ENCODE measurements at places on chromosomes 1 and 21.

DNA sequence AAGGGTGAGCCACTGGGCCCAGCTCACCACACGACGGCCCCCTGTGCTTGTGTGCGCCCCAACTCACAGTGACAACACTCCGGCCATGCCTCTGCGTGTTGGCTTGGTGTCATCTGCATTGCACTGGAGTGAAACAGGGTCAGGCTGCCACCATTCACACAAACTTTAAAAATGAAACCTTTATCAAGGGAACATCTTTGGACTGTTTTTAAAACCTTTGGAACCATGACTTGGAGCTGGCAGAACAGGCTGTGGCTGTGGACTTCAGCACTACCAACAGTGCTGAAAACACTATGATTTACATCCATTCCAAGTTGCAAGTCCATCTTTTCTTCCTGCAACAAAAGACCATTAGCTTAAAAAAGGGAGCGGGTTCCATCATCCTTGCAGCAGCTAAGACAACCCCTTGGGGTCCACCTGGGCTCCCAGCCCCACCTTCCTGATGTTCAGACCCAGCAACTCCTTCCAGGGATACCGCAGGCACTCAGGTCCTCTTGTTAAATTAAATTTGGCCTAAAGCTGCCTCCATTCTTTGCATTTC, 25.6 kb downstream of the POFUT2 start:
- DNase-seq, result no peak

- no peak for DNase-seq
Observed at GRCh38 chr1:118339400-118340124, 154.5 kb upstream of the SPAG17 start.

GRCh38 chr1:100299521-100300222, 33.7 kb downstream of the RTCA start:
- DNase-seq, result no peak

GRCh38 chr1:175520186-175520585, 223.2 kb downstream of the TNR start:
- no peak for DNase-seq

DNA sequence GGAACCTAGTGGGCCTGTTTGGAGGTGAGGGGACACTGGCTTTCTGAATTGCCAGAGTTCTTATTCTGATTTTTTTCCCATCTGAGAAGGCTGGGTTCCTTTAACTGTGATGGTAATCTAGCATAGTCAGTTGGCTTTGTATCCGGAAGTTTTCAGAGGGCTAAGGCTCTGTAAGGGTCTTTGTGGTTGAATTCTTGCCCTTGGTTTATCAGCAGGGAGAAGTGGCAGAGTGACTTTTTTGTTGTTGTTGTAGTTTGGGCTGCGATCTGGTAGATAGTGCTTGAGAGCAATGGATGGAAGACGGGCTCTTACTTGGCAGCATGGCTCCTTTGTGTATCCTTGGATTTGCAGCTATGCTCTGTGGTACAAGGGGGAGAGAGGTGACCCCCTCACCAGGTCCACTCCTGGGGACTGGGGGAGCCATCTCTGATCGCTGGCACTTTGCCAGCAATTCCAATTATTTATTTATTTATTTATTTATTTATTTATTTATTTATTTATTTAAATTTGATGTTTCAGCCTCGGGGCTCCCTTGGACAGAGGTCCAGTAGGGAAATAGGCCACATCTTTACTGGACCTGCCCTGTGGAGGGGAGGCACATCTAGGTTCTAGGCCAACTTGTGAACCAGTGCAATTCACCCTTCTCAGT, 18.5 kb downstream of the TCP10L start:
- no peak for DNase-seq

DNA sequence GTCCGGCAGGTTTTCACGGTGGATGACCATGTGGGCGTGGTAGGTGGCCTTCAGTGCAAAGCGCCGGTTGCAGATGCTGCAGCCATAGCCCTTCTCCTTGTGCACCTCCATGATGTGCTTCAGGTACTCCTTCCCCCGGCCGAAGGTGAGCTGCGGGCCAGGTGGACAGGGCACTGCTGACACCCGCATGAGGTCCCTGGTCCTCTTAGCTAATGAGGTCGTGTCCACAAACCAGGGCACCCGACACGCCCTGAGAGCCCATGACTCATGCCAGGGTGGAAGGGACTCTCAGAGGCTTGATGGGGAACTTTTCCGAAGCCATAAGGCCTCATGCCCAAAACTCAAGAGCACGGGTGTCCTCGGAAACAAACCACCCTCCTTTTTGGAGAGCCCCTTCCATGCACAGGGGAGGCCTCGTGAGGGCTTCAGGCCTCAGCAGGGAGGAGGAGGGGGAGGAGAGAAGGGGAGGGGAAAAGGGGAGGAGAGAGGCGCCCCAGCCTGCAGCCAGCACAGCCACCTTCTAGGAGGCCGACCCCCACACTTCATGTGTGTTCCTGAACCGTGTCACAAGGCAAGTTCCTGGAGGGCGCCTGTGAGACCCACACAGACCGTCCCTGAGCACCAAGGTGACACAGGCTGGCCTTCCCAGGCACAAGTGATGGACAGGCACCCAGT, 54.4 kb upstream of the RIPK4 start:
- DNase-seq, result no peak

- no peak for DNase-seq
Observed at GRCh38 chr21:33419538-33420123, 16.4 kb downstream of the IFNGR2 start.

DNA sequence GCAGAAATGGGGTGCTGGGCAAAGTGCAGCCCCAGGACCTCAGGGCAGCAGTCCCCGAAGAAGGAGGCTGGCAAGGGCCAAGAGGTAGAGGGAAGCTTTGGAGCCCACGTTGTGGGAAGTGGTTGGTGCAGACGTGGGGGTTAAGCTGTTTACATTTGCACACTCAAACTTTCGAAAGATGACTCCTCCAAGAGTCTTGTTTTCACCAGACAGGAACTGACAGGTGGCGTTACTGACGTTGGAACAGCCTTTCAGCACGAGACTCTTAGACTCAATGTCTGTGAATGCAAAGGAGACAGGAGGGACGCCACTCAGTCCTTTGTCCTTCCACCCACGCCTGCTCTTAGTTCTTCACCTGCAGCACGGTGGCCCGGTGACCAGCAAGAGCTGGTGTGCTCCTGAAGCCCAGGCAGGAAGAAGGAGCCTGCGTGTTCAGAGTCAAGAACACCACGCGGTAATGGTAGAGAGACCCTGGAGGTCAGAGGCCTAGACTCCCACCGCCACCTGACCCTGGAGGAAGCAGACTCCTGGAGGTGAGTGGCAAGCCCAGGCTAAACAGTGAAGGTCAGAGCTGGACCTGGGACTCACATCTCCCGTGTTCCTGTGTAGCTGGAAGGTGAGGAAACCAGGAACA, 15.9 kb downstream of the LYPD8 start:
- DNase-seq, result no peak

DNA sequence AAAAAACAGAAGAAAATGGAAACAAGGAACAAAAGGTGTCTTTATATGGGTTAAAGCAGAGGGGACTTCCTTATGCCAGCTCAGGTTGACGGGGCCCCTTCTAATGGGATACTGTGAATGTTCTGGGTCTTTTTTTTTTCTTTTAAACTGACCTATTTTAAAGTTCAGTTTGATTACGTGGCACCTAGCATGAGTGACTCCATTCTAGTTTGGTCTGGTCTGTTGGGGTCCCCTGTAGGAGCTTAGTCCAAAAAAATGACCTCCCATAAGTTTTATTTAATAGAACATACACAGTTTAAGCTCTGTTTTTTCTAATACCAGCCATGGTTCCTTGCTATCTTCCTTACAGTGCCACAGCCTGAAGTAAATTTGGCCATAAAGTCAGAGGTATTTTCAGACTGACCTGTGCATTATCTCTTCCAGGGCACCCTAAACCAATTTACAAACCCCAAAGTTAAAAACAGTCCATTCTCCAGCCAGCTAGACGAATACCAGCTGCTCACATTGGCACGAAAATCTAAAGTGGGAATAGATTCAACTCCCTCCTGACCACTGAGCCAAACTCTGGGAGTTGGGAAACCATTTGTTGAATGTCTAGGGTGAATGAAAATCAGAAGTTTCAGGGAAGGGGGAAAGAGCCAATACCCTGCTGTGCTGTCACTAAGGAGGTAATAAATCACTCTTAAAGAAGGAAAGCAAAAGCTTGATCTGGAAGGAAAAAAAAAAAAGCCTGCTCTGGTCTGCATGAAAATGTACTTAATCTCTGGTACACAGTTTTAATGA, 42.4 kb downstream of the AKNAD1 start:
- no peak for DNase-seq

GRCh38 chr1:58909914-58910681, 126.3 kb upstream of the JUN start:
- DNase-seq, result no peak

DNA sequence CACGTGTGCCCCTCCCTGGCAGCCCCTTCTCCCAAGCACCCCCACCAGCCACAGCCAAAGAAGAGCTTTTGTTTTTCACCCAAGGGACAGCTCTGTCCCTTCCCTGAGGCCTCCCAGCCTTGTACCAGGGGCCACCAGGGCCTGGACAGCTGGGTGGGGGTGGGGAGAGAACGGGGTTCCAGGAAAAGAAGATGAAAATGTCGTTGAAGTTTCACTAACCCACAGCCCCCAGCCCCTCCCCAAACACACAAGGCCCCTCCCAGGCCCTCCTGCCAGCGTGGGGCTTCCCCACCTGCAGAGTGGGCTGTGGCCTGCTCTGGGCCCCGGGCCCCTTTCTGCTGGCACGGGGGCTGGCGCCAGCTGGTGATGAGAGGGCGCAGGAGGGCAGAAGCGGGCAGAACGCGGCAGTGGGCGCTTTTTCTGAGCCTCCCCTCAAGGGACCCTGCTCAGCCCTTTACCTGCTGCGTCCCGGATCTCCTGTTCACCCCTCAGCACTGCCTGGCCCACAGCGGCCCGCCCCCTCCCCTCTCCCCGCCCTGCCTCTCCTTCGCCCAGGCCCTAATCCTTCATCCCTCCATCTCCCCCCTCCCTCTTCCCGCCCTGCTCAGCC, 5.5 kb upstream of the ANKRD65 start:
- no peak for DNase-seq

DNA sequence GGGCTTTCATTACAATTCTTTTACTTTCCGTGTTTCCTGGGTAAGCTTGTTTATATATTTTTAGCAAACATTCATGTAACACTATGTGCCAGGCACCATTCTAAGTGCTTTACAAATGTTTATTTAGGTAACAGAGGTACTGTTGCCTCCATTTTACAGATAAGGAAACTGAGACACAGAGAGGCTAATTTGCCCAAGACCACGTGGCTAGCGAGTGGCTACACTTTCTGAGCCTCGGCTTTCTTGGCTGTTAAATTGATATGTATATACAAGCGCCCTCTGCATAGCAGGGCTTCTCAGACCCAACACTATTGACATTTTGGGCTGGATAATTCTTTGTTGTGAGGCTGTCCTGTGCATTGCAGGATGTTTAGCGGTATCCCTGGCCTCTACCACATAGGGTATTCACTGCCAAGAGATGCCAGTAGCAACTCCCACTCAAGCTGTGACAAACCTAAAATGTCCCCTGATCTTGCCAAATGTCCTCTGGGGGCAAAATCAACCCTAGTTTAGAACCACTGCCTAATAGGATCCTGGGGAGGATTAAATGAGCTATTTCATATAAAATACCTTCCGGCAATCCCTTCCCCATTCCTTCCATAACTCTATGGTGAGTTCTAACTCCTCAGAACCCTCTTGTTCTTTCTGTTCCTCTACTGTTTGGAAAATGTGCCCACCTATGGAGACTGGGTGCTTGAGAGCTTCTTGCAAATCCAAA, 17.2 kb upstream of the ID3 start:
- DNase-seq, result no peak

- DNase-seq, result no peak
Observed at GRCh38 chr1:154186852-154187501, 4.9 kb downstream of the TPM3 start.

DNA sequence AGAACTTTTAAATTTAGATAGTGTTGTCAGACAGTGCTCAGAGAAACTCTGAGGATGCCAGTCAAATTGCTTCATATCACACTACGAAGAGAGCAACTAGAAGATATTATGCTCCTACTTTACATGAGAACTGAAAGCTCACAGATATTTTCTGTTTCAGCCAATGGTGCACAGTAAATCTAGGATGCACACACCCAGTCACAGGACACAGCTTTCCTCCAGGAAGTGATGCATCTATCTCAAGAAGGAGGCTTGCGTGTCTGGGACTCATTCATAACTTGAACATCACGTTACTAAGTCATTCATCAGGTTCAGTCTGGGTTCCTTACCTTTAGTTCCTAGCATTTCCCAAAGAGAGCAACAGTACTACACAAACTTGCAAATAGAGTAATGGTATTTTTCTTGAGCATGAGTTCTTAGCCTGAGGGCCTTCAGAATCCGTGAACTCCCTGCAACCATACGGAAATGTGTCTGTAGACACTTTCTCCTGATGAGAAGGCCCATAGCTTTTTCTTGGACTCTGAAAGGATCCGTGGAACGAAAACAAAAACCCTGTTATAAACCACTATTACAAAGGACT, 12.2 kb downstream of the ZNF697 start:
- no peak for DNase-seq

- DNase-seq, result no peak
Observed at GRCh38 chr21:42460391-42461184, 35.4 kb downstream of the RSPH1 start.

- no peak for DNase-seq
Observed at GRCh38 chr1:116794804-116795481, 40.7 kb downstream of the CD2 start.

- no peak for DNase-seq
Observed at GRCh38 chr1:151124763-151125403, 21.5 kb downstream of the SEMA6C start.

DNA sequence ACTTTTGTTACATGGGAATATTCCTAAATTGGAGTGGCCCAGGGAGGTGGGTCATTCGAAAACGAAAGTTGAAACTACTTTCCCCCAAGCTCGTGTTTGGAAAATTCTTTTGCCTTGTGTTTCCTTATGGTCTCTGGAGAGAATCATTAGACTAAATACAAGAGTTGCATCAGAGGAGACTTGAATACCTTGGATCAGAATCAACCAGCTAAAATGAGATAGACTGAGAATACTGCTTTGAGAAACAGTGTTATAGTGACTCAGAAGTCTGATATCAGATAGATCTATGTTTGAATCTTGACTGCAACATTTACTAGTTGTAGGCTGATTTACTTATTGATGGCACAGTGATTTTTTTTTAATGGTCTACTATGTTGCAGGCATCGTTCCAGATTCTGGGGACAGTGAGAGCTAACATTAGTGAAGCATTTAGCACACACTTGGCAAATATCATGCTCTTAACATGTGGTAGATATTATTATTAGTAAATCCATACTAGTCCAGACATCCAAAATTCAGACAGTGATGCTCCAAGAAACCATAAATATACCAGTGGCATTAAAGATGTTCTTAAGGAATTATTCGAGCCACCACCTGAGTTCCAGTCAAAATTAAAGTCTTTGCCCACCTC, 12.9 kb upstream of the ACTN2 start:
- no peak for DNase-seq

Measured in esophagus squamous epithelium (tissue), 5 donors.